H1 (cell line): ENCODE measurements at places on chromosomes 2 and 18. TPM values are rescaled to one million over a fixed set of nuclear protein-coding genes. Genes with fewer than 3 reads are reported as not detected.

The NAPG gene
- 19.6 and 23.5 TPM in 2 replicates for total RNA-seq

The CD28 gene
- total RNA-seq, result not detected in 2 replicates

The REG1B gene
- not detected in 2 replicates for total RNA-seq

The RIT2 gene
- 2.5 and 3.2 TPM in 2 replicates for total RNA-seq

The LANCL1 gene
- total RNA-seq, result 46.4 and 48.7 TPM in 2 replicates

The DYNAP gene
- total RNA-seq, result 0.15 and 0.22 TPM in 2 replicates

The ANO7 gene
- total RNA-seq, result 6.5 and 6.9 TPM in 2 replicates

The MCFD2 gene
- total RNA-seq, result 74.2 and 76.2 TPM in 2 replicates
